ENCODE measurements at places on chromosomes 1 and 21.

- DNase-seq: no peak
Measured at GRCh38 chr21:14500873-14501272, 45.2 kb downstream of the SAMSN1 start.

- no peak for DNase-seq
Measured at GRCh38 chr1:30804822-30805221, 47.2 kb upstream of the LAPTM5 start.

- no peak for DNase-seq
Measured at GRCh38 chr21:34580181-34580700, 34.7 kb downstream of the RCAN1 start.

- DNase-seq: no peak
Measured at GRCh38 chr1:231072502-231073094, 32.5 kb upstream of the FAM89A start.

DNA sequence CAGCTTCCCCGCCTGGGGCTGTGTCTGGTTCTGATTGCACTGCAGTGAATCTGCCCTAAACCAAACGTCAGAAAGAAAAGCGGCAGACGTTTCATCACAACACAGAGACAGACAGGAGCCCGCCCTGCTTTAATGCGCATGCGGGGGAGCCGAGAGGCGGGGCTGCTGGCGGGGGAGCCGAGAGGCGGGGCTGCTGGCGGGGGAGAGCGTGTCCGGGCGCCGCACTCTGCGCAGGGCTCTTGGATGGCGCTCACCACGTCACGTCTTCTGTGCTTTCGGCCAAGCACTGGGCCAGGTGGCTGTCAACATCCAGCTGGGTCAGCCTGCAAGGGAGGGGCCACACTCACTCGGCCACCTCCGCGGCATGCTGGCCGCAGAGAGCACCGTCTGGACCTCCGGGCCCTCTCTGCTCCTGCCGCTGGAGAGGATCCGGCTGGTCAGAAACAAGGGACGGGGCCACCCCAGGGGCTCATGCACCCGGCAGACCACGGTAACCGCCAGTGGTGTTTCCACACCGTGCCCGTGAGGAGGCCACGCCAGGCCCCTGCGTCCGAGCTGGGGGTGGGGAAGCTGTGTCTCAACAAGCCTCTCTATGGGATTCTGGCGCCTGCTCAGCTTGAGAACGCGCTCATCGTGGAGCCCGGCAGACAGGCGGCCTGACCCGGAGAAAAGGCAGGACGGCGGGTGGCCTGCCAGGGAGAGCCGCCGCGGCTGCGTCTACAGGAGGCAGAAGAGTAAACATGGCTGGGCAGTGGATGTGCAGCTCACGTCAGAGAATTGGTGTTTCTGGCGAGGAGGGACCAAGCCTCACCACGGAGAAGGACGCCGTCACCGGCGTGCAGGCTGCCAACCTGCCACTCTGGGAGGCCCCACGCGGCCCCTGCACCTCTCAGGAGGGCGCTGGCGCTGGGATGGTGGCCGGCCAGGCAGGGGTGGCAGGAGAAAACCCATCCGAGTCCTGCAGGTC lies 4.8 kb downstream of the FAAP20 start:
- peak; percentile 95 for DNase-seq

DNA sequence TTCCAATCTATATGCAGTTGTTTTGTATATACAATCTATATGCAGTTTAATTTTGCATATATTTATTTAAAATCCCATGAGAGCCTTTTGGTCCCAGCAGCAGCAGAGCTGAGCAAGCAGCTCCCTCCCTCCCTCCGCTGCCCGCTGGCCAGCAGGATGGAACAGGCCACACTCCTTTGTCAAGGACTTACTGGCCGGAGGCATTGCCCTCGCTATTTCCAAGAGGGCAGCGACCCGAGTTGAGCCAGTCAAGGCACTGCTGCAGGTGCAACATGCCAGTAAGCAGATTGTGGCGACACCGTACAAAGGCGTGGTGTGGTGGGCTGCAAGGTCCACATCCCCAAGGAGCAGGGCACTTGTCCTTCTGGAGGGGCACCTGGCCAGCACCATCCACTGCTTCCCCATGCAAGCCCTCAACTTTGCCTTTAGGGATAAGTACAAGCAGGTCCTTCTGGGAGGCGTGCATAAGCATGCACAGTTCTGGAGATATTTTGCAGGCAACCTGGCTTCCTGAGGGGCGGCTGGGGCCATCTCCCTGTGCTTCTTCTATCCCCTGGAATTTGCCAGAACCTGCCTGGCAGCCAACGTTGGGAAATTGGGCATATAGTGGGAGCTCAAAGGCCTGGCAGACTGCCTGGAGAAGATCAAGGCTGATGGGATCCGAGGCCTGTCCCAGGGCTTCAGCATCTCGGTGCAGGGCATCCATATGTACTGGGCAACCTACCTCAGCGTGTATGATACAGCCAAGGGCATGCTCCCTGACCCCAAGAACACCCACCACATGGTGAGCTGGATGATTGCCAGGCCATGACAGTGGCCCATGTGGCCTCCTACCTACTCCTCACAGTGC lies 92.2 kb downstream of the OSBPL9 start:
- no peak for DNase-seq

DNA sequence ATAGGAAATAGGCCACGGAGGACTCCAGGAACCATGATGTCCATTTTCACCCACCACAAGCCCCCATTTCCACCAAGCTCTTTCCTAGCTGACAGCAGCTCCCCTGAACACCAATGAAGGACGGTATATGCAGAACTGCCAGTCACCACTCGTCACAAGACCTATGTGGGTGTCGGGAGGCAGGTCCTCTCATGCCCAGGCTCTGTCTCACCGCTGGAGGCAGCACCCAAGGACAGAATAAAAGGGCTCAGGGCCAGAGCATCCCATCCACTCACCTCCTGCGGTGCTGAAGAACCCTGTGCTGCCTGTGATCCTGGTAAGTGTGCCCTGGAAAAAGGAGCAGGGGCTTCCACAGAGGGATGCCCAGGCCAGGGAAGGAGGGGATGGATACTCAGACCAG lies at the start of gene LCE1F:
Gene LCE1F, plus strand, starts transcription at position 266 of the 400 bp plus-strand sequence. CDS start 1,232 bp downstream, outside the sequence.
- DNase-seq: no peak

DNA sequence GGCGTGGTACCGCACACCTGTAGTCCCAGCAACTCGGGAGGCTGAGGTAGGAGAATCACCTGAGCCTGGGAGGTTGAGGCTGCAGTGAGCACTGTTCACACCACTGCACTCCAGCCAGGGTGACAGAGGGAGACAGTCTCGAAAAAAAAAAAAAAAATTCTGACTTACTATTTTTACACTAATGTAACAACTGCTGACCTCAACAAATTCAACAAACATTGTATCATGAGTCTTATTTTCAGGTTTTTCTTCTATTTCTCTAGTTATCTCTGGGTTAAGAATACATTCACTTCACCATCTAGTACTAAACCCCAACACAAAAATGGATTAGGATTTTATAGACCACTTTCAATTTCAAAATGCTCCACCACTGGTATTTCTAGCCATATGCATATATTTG lies 72.9 kb downstream of the UBR4 start:
- no peak for DNase-seq

GRCh38 chr1:180946541-180947498 lies 34.1 kb downstream of the KIAA1614 start:
- DNase-seq: no peak

GRCh38 chr1:100217834-100218233 lies 31.8 kb downstream of the DBT start:
- DNase-seq: no peak

GRCh38 chr1:182368903-182369302 lies 22.7 kb downstream of the GLUL start:
- no peak for DNase-seq

- no peak for DNase-seq
Measured at GRCh38 chr1:54548389-54549044, 489 bp downstream of the ACOT11 start.

GRCh38 chr1:12450090-12450755 lies 167.8 kb downstream of the DHRS3 start:
- DNase-seq: no peak

DNA sequence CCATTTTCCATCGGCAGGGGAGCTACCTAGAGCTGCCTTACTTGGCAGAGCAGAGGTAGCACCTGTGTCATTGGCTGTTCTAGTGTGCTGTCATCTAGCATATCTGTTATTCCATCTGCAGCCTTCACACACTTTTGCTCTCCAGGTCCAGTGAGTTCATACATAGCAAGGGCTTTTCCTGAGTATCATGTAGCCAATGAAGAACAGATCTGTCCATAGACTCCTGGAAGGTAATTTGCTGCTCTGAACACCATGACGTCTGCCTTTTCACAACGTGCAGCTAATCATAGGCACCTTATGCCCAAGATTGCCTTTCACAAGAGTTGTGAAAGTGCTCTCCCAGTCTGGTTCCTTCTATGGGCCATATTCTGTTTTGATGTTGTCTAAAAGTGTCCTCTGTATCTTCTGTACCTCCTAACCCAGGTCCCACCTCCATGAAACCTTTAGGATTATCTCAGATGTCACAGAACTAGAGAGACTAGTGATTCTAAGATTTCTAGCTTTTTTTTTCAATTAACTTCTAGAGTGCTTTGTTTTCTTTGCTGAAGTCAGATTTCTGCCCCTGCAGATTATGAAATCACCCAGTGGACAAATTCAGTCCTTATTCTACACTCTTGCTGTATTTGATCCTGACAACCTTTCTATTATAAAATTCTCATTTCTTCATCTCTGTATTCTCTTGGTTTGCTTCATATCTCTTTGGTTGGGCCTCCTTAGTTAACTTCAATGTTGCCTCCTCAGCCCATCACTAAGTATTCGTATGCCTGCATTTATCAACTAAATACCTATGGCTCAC lies 134.8 kb downstream of the PBX1 start:
- no peak for DNase-seq

GRCh38 chr1:22745669-22746585 lies 35.3 kb downstream of the EPHB2 start:
- DNase-seq: peak; percentile 79

- no peak for DNase-seq
Measured at GRCh38 chr1:236688705-236689104, 2.4 kb downstream of the ACTN2 start.

DNA sequence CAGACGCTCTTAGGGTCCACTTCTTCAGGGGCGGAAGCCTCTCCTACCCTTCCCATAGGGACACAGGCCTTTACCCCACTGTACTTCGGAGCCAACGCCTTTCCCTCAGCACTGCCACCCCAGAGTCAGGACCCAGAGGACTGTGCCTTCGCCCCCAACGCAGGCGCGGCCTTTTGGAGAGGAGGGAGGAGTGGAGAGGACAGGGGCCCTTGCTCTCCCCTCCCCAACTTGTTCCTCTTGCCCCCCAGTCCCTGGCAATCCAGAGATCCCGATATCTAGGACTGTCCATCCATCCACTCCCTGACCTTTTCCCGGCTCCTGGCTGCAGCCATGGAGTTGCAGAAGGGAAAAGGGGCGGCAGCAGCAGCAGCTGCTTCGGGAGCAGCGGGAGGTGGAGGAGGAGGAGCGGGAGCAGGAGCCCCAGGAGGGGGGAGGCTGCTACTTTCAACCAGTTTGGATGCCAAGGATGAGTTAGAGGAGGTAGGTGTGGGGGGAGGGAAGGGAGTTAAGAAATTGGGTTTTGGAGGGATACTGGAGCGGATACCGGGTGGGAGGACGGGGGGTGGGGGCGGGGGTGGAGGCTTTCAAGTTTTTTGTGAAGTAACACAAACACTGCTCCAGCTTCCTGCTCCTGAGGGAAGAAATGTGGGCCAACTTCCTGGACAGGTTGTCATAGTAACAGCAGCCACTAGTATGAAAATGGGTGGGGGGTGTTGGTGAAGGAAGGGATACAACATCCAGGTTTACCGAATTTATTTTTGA lies 636 bp downstream of the INTS3 start:
- peak; percentile 43 for DNase-seq

- no peak for DNase-seq
Measured at GRCh38 chr1:168617974-168618750, 41.8 kb downstream of the XCL1 start.

DNA sequence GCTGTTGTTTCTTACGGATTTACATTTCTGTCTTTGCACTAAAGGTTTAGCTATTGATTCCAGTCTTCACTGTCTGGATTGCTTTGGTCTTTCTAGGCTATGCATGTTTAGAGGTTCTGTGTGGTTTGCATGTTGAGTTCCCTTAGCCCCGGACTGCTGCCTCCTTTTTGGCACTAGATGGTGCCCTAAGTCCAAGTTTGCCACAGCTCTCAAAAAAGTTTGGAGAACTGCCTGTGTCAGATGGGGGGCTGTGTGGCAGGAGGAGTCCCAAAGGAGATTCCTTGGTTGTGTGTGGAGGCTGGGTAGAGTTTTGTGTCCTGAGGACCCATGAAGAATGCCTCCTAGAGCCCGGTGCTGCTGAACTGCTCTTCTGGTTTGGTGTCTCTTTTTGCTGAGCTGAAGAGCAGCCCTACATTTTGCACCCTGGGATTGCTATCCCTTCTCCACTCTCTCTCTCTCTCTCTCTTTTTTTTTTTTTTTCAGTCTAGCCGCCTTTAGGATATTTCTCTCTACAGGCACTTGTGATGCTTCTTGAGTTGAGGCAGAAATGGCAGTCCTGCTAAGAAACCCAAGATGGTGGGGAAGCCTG lies 74.4 kb downstream of the PTGS2 start:
- DNase-seq: peak; percentile 74

DNA sequence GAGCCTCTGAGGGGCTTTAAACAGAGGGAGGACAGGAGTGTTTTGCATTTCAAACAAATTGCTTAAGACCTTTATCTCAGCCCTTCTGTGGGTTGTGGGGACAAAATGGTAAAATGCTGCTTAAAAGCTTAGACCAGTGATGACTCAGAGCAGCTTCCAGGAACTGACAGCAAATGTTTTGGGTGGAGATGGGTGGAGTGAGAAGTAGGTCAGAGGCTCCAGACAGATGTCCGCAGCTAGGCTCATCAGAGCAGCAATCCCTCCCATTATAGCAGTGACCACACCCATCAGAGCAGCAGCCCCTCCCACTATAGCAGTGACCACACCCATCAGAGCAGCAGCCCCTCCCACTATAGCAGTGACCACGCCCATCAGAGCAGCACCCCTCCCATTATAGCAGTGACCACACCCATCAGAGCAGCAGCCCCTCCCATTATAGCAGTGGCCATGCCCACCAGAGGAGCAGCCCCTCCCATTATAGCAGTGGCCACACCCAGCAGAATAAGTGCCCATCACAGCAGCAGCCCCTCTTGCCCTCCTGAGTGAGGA lies 532.2 kb downstream of the MATN1 start:
- no peak for DNase-seq

- no peak for DNase-seq
Measured at GRCh38 chr1:10734375-10734774, 62.1 kb downstream of the CASZ1 start.

DNA sequence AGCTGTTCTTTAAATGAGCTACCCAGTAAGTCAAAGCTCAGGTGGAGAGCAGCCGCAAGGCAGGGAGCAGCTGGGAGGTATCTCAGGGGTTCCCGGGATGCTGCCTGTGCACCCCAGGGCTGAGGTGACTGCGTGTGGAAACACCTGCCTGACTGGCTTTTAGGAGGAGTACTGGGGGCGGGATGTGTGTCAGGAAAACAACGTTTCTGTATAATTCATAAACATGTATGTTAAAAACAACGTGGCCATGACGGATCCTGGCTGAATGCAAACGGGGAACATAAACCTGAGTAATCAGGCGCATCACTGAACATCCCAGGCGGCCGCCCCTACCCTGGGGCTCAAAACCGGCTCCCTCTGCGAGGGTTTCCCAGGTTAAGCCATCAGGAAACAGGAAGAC lies 1.5 kb downstream of the C1orf159 start:
- DNase-seq: no peak

GRCh38 chr1:204286831-204287421 lies 72.8 kb downstream of the PLEKHA6 start:
- no peak for DNase-seq

Measured in HCEC 1CT (cell line).